Aorta (tissue), 5 donors: ENCODE measurements at places on chromosomes 2 and 18. TPM values are rescaled to one million over a fixed set of nuclear protein-coding genes. Genes with fewer than 3 reads are reported as not detected.

Gene NDC80
- 1.9 TPM for polyA plus RNA-seq

Gene CYTIP
- polyA plus RNA-seq: 5.0 TPM

Gene GPATCH11
- 4.2 TPM for polyA plus RNA-seq

Gene SIGLEC15
- 0.33 TPM for polyA plus RNA-seq

Gene OSBPL6
- 0.75 TPM for polyA plus RNA-seq

Gene MALL
- 6.2 TPM for polyA plus RNA-seq

Gene LDLRAD4
- polyA plus RNA-seq: 7.0 TPM

Gene EVX2
- polyA plus RNA-seq: not detected

Gene CTAGE1
- polyA plus RNA-seq: not detected

Gene CCDC85A
- 0.28 TPM for polyA plus RNA-seq

Gene DSG1
- polyA plus RNA-seq: not detected

Gene AFF3
- polyA plus RNA-seq: 0.41 TPM

Gene CELF4
- 0.51 TPM for polyA plus RNA-seq

Gene FEV
- not detected for polyA plus RNA-seq

Gene SCYGR4
- polyA plus RNA-seq: not detected

Gene ARHGAP15
- polyA plus RNA-seq: 9.8 TPM

Gene HOXD13
- polyA plus RNA-seq: not detected

Gene MORN2
- 20.9 TPM for polyA plus RNA-seq

Gene MYL12B
- polyA plus RNA-seq: 661 TPM

Gene THOC1
- 4.0 TPM for polyA plus RNA-seq
